ENCODE measurements at places on chromosomes 6 and 20.
A peak's percentile ranks its signal among the peaks of the same experiment; 100 is the strongest.

DNA sequence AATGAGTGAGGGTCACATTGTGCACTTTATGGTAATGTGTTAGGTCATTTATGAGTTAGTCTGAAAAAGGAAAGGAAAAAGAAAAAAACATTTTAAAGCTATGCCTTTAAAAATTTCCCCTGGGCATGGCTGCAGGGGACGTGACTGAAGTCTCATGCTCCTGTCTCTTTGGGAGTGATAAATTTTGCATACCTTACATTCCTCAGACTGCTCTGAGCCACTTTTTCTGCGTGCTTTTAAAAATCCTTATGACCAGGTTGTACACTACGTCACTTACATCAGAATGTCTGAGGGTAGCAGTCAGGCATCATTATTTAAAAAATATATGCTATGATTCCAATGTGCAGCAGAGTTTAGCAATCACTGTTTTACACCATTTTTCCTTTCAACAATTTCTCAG lies 121.2 kb downstream of the RFPL4B start:
- peak; percentile 60 for DNase-seq

- DNase-seq: no peak
Measured at GRCh38 chr6:11525468-11526155, 11.9 kb upstream of the TMEM170B start.

GRCh38 chr6:127954082-127954481 lies 53.2 kb upstream of the THEMIS start:
- DNase-seq: no peak

DNA sequence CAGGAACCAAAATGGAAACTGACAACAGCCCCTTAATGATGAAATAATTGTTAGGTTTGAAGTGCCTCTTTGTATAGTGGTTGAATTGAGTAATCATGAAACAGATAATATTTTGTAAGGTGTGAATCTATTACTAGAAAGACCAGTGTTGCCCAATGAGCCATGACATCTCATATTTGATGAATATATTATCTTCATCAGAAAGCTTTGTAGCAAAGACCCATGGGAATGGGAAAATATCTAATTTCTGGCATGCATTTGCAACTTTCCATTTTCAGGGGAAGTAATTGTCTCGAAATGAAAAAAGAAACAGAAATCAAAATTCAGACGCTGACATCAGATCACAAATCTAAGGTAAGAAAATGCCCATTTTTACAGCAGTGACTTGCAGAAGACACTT lies 57.3 kb upstream of the LAMP5 start:
- DNase-seq: no peak

DNA sequence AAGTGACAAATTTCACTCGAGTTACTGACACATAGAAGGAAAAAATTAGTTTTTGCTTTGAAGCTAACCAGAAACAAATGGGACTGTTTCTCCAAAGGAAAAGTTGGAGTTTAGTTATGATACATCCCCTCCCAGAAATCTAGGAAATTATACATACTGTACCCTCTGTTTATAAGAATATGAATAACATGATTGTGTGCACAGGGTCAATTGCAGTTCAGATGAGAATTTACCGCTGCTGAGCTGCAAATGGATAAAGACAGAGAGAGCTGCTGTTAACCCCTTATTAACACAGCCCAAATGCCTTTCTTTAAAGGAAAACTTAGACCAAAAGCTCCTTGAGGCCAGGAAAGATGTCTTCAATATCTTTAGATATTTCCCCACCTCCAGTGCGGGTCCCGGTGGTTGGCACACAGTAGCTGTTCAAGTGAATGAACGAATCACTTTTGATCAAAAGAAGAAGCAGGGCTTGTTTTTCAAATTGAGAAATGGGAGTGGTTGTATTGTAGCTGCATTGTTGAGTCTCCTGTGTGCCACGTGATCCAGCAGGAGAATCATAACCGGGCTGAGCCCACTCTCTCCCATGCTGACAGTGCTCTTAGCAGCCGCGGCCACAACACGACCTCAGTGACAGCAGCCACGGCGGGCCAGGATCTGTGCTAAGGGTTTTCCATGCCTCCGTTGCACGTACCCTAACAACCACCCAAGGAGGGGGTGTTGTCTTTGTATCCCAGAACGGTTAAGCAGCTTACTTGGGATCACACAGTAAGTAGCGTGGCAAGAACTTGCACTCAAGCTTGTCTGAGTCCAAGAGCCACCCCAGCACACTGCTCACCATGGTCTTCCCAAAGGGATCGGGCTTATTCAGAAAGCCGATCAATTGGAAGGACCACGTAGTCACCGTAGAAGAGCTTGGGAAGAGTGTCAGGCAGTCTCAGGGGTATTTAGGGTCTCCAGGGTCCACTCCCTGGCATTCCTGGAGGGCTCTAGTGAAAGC lies 53.5 kb upstream of the BMP6 start:
- DNase-seq: no peak

DNA sequence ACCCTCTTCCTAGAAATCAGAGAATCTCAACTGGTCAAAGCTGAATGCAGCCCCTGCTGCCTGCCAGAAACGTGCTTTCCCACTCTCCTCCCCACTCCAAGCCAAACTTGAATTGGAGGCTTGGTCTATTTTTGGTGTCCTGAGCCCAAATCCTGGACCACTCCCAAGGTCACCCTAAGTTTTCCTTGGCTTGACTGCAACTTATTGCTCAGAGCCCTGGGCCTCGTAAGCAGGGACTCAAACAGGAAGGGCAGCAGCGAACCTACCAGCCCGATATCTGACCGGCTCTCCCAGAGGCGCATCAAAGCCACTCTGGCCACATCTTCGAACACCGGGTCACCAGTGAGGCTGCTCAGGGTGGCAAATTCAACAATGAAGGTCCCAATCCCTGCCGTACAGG lies 12.7 kb downstream of the EDEM2 start:
- peak; percentile 72 for DNase-seq
